Suppressor macrophage treated with lipopolysaccharide for 1 hour (primary cell): ENCODE measurements at places on chromosomes 4 and X.

GRCh38 chr4:139642364-139642763 is 23.3 kb upstream of the MGST2 start:
- DNase-seq: no peak

- no peak for DNase-seq
These were observed 184.9 kb upstream of the DKK2 start for GRCh38 chr4:107220976-107221375.

- no peak for DNase-seq
These were observed 162.2 kb upstream of the ANXA10 start for GRCh38 chr4:167930166-167930565.

GRCh38 chr4:10619855-10620254 is 64.7 kb downstream of the CLNK start:
- DNase-seq: no peak

GRCh38 chr4:147839200-147839599 is 107.3 kb downstream of the ARHGAP10 start:
- no peak for DNase-seq
